ENCODE measurements at places on chromosomes 3 and 15.

GRCh38 chr3:197960694-197961581 is 921 bp downstream of the LMLN start:
- no peak for DNase-seq

- DNase-seq: no peak
Observed at GRCh38 chr3:53902711-53903110, 11.1 kb upstream of the SELENOK start.

- DNase-seq: no peak
Observed at GRCh38 chr3:178545337-178545736, 9.1 kb downstream of the KCNMB2 start.

DNA sequence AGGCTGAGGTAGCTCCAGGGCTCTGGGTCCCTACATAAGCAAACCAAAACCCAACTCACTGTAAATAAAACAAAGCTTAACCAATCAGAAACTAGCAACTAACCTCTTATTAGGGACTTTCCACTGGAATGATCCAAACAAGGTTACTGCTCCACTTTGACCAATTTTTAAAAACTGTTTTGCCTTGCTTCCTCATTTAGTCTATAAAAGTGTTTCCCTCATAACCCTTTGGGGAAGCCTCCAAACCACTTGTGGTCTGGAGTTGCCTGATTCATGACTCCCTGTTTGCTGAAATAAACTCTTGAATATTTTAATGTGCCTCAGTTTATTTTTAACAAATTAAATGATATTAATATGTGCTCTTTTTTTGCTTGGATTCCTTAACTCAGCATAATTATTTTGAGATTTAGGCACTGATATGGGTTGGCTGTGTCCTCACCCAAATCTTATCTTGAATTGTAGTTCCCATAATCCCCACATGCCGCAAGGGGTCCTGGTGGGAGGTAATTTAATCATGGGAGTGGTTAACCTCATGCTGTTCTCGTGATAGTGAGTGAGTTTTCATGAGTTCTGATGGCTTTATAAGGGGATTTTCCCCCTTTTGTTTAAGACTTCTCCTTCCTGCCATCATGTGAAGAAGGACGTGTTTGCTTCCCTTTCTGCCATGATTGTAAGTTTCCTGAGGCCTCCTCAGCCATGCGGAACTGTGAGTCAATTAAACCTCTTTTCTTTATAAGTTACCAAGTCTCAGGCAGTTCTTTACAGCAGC is 90.6 kb downstream of the CD200R1L start:
- DNase-seq: no peak

DNA sequence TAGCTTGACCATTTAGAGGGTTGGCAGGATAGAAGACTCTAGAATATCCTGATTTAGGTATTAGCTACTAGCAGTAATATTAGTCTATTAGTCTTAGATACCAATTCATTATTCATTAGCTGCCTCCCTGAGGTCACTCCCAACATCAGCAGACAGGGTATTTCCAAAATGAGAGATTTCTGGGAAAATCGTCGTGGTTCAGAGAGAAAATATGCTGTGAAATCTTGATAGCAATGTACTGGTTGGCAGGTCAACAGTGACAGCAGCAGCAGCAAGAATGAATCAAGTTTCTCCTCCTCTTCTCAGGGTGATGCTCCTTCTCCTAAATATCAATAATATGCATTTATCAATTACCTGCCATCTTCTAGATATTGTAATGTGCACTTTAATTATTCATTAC is 41.3 kb upstream of the ROBO1 start:
- DNase-seq: no peak

DNA sequence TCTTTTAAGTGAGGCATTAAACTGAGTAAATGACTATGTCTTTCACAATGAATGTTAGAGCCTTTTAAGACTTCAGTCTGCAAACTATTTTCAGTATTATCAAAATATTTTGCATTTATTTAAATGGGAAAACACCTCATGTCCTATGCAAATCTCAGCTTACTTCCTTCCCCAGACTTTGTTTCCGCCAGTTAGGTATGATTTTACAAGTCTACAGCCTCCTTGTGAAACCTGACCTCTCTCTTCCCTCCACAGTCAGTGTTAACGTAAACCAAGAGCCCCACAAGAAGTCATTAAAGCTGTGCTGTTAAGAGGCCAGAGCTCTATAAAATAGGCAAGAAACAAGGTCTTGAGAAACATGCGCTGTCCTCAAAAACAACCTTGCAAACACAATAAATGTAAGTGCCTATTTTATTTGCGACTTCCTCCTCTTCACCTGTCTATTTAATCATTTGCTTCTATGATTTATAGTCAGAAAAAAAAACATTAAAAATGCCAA is 48.3 kb downstream of the PRTG start:
- no peak for DNase-seq

- no peak for DNase-seq
Observed at GRCh38 chr15:67185621-67186225, 68.7 kb downstream of the AAGAB start.

DNA sequence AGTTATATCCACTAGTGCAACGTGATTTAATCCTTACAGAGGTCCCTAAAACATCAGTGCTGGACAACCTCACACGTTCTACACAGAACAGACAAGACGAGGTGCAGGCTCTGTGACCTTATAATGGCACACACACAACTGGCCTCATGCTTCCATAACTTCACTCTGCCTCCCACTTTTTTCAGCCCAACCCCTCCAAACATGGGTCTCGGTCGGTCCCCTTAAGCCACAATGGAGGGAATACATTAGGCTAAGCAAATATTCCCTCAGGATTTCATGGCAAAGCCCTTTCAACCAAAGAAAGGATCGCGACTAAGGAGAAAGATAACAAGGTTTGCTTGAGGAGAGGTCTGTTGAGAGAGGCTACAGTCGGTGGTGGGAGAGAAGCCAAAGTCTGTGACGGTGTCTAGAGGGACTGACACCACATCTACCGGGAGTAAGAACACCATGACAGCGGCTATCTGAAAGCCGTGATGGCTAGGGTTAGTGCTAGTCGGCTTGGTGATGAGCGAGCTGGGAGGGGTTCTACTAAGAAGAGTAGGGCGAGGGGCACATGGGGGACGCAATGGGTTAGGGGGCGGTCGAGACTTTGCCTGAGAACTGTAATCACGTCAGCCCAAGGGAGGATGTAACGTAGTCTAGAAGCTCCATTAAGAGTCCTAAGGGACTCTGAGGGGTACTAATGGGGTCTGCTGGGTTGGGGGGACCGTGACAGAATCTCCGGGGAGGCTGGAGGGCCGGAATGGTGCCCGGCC is 1.0 kb downstream of the MYO9A start:
- DNase-seq: peak; percentile 29

DNA sequence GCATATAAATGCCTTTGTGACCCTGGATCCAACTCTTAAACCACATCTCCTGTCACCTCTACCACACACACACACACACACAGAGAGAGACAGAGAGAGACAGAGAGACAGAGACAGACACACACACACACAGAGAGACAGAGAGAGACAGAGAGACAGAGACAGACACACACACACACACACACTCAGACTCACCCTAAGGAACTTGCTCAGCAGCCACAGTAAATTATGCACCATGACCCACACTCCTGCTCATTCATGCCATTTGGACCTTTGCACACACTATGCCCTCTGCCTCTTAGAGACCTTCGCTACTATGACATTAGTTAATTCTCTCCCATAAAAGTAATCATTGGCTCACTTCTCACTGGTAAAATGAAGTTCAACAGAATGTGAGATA is 275.7 kb downstream of the ADAMTSL3 start:
- no peak for DNase-seq

- DNase-seq: no peak
Observed at GRCh38 chr15:81363718-81364500, 10.1 kb downstream of the TMC3 start.
